Muscle of arm (tissue), 14 donors: ENCODE measurements at places on chromosomes 11 and 22.
A peak's percentile ranks its signal among the peaks of the same experiment; 100 is the strongest.

- no peak for DNase-seq
These were observed 2.7 kb upstream of the PPARA start for GRCh38 chr22:46147471-46148267.

DNA sequence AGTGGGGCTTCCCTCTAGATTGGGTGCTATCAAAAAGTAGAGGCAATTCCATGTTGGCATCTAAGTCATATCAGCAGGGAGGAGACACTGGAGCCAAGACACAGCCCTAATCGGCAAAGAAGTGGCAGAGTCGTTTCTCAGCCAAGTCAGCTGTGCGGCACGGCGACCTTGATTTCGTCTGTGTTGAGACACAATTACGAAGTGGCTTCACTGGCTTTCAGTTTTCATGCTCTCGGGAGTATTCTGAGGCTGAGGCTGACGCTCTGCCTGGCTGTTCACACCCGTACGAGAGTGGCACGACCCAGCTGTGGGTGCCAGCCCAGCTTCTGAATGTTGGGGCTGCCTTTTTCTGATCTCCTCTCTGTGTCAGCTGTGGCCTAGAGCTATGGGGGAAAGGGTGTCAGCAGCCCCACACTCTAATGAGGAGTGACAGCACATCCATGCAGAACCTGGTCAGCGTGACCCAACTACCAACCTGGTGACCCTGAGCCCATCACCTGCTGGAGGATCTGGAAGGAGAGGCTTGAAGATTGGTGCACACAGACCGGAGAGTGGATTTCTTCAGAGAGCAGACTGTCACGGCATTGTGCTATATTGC is 105.7 kb upstream of the TMEM45B start:
- no peak for DNase-seq

- DNase-seq, result no peak
These were observed 48.7 kb upstream of the EP300 start for GRCh38 chr22:41043722-41044121.

DNA sequence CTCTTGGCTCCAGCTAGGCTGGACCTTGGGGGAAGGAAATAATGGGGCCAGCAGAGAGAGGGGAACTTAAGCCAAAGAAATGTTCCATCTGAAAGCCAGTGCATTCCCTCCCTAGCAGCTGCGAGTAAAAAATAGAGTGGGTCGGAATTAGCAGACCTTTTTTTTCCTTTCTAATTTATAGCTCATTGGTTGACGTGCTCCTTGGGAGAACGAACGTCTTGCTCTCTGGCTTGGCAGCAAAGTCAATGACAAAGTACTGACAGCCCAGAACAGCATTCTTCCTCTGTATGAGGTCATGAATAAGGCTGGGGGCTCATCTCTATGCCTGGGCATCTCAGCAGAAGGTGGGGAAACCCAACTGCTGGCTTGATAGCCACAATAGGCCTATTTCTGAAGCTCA is 65.0 kb downstream of the SEZ6L start:
- peak; percentile 32 for DNase-seq

DNA sequence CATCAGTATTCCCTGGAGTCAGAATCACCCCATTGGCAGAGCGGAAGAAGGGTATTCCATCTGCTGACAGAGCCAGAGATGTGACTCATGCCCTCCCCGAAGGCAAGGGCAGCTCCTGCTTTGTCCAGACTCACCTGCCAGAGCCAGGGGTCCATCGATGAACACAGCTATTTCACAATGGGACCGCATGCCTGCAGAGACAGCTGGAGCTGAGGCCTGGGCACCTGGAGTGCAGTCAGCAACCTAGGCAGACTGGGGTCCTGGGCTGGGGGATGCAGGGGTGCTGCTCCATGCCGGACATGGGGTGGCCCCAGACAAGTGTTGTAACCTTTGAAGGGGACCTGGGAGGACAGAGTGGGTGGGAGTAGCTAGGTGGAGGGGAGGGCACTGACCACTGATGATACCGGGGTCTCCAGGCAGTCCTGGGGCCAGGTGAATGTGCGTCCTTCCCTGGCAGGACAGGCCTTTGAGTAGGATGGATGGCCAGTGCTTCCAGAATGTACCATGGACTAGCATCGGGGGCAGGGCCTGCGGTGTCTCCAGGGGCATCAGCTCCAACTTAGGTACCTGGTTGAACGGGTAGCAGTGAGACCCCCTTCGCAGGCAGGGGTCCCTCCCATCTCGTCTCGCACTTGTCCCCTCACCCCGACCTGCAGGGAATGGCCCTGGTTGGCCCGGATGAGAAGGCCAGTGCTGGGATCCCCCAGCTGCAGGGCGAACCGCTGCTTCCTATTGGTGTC is 1.7 kb downstream of the TRPT1 start:
- DNase-seq, result no peak

- DNase-seq, result peak; percentile 65
These were observed 191.8 kb upstream of the NTM start for GRCh38 chr11:131178596-131178995.

DNA sequence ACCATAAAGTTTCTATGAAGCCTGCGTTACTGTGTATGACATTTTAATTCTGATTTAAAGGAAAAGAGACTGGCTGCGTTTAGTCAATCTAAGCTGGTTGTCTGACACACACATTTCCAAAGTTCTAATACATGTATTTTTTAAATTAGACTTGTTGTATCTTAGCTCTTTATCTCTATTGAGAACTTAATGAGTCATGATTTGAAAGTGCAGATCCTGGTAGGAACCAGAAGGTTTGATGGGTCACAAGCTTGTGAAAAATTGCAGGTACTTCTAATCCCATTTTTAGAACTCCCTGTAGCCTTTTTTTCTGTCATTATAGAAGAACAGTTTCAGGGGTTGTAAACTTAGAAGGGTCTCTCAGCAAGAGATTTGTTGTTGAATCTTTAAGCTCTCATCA is 210.3 kb downstream of the DDX10 start:
- DNase-seq, result no peak

GRCh38 chr11:3341298-3341697 is 37.6 kb downstream of the ZNF195 start:
- DNase-seq, result peak; percentile 24

DNA sequence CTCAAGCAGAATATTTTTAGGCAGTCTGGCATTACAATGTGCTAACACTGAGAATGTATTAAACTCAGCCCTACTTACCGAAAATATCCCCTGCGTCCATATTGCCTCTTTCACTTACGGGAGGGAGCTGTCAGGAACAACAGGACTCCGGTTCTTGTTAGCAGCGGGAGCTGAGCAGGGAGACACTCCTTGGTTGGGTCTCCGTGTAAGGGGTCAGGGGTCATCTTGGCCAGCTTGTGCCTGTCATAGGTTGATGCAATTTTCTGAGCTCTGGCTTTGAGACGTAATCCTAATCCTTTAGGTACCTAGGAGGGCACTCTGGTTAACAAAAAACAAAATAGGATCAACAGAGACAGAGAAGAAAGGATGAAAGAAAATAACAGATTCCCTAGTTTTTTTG is 1477.2 kb downstream of the BRD1 start:
- DNase-seq, result no peak

DNA sequence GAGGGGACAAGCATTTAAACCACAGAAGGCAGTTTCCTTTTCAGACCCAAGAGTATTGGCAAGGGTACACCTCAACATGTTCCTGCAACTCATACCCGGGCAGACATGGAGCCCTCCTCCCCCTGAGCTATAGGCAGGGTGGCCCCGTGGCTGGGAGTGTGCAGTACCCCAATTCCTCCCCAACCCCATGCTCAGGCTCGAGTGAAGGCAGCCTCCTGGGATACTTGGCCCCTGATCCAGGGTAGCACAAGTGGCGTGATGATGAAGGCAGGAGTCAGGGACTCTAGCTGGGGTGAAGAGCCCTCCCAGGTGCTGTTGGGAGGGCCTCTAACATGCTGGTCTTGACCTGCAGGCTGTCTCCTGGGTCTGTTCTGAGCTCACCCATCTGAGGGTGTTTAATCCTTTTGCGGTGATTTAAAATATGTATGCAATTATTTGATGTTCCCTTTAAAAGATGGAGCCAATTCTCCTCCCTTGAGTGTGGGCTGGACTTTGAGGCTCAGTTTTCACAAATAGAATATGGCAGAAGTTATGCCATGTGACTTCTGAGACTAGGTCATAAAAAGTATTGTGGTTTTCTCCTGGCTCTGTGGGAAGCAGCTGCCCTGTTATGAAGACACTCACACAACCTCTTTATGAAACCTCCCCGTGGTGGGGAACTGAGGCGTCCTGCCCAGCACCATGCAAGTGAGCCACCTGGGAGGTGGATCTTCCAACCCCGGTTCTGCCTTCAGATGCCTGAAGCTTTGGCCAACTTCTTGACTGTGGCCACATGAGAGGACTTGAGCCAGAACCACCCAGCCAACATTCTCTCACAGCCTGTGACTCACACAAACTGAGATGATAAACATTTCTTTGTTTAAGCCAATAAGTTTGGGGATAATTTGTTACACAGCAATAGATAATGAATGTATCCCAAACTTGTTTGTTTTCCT is 54.7 kb upstream of the NECTIN1 start:
- no peak for DNase-seq
